ENCODE measurements at places on chromosomes 5 and 9.
A peak's percentile ranks its signal among the peaks of the same experiment; 100 is the strongest.

DNA sequence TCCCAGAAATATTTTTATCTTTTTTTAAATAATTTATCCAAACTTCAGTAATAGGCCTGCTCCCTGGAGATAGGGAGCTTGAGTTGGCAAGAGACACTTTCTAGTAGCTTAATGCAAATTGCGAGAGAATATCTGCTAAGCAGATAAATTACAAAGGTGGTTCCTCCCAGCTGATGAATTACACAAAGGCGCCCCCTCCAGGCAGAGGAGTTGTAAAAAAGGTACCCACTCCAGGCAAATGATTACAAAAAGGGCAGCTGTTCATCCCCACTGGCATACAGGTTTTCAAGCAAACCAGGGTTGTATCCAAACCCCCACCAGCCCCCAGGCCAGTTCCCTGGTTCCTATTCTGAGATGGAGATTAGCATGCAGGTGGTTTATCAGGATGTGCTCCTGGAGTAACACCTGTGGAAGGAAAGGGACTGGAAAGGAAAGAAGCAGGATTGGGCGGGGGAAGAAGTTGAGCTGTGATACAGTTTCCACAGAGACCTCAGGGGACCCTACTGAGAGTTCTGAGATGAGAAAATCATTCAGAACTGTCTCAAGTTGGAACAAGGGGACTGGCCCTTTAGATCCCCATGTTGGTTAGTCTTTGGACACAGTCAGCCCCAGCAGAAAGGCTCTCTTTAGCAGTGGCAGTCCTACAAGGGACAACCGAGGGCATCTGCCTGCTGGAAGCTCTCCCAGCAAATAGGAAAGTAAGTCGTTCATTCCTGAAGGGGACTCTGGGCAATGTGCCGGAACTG, 25.5 kb downstream of the ESM1 start:
- no peak for DNase-seq

DNA sequence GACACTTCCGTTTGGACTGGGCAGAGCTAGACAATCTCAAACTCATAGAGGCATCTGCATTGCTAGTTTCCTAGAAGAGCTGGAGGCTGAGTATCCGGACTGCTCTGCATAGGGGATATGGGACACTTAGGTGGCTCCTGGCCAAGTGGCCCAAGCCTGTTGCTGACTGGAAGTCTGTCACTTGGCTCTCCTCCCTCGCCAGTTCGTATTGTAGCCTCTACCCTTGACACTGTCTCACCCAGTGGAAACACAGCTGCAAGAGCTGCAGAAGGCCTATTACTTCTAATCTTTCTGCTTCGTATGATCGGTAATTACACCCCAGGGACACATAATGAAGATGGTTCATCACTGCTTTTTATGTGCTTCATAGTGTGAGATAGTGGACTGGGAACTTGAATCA, 34.7 kb downstream of the ITGA1 start:
- no peak for DNase-seq

DNA sequence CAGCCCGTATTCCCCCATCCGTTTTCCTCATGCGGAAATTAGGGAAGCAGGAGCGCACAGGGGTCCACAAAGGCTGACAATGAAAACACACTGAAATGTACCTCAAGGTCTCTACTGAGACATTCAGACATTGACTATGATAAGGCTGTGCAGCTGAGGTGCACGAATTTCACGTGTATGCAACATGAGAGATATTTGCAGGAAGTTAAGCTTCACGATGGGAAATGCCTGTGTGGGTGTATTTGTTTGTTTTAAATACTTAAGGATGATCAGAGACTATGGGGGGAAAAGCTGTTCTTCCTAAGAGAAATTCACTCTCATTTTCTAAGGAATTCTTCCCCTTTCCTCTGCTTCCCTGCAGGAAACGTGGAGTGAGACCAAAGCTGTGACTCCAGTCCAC, 2.6 kb upstream of the SPATA31E1 start:
- DNase-seq = no peak

GRCh38 chr5:78132507-78132906, 162.0 kb downstream of the AP3B1 start:
- DNase-seq = no peak

DNA sequence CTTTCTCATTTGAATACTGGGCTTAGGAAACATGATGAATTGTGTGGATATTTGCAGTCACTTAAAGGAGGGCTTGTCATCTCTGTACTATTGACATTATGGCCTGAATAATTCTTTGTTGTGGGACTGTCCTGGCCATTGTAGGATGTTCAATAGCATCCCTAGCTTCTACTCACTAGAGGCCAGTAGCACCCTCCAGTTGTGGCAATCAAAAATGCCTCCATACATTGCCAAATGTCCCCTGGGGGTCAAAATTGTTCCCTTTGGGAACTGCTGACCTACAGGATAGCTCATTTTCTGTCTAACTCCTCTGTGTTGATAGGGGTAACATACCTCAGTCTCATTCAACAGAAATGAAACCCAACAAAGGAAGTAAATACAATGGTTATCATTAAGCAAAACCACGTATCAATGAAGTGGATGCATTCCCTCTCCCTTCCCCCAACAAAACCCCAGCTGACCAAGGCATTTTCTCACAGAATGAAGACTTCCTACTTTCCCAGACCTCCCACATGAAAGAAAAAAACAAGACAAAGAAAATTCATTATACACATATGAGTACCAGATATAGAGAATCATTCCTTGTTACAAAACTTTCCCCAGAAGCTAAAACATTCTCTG, 18.1 kb downstream of the FYB1 start:
- no peak for DNase-seq

DNA sequence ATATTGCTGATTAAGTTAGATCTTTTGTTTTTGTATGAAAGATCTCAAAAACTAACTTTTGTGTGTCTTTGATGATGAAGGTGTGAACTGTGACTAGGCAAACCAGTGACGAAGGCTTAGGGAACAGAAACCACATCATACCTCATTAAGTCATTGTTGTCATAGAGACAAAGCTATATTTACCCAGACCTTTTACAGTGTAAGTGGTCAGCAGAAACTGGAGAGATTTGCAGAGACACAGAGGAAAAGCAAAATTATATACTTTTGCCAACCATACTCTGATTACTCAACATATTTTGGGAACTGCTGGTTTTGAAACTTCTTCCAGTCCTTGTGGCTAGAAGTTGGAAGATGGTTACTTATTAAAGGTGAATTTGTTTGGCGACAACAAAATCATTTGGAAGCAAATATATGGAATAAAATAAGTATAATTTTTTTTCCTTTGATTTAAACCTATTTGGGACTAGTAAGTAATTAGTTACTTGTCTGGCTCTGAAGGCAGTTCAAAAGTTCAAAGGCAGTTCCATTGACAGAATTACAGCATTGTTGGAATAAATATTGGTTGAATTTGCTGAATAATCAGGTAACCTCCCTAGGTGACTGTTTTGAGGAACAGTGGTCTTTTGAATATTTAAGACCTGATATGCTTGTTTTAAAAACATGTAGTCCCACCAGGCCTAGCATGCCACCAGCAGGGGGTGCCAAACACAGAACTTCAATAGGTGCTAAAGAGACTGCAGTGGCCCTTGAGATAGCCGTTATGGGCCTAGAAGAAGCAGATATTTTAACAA, 103.8 kb downstream of the RPS23 start:
- DNase-seq = peak; percentile 12

GRCh38 chr9:128166169-128166568, 6.1 kb downstream of the BBLN start:
- DNase-seq = no peak

DNA sequence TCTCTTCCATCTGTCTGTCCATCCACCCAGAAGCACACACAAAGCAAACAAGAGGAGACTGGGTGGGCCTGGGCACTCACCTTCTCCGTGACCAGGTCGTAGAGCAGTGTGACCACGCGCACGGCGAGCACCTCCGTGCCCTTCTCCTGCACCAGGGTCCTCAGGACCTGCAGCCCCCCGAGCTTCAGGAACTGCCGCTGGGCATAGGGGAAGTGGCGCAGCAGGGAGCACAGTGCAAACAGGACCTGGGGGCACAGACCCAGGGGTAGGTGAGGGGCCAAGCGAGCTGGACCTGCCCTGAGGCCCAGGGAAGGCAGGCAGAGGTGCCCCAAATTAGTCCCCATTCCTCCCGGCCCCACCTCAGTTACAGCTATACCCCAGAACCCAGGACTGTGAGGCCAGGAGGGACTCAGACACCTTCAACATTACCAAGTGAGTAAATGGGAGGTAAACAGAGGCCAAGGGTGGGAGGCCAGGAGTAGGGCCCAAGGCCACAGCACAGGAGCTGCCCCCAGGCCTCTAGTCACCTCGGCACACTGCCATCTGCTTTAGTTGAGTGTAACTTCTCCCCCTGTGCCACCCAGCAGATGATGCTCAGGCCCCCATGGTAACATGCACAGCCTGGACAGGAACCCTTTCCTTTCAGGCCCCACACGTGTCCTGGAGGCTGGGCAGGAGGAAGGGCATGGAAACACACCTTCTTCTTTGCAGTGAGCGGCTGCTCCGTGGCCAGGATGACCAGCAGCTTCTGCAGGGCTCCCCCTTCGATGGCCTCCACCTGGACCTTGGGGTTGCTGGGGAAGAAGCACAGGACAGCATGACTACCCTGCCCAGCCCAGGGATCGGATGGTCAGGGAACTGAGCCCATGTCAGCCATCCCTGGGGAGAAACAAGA, 76.2 kb upstream of the LRRTM2 start:
- no peak for DNase-seq

GRCh38 chr9:19116107-19116790, 11.0 kb downstream of the PLIN2 start:
- no peak for DNase-seq

GRCh38 chr5:58088941-58089340, 370.9 kb downstream of the PLK2 start:
- DNase-seq = no peak

DNA sequence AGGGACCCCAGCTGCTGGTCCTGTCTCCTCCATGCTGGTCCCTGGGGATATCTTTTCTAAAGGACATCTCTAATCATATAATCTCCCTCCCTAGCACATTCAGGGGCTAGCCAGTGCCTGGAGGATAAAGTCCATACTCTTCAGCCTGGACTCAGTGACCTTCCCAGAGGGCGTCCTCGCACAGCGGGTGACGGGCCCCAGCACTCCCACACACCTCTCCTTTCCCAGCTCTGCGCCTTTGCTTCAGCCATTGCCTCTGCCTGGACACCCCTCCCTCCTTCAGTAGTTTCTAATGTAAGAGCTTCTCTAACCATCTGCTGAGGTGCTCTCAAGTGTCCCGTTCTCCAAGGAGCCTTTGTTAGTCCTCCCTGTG, 15.2 kb upstream of the TNIP1 start:
- DNase-seq = no peak

DNA sequence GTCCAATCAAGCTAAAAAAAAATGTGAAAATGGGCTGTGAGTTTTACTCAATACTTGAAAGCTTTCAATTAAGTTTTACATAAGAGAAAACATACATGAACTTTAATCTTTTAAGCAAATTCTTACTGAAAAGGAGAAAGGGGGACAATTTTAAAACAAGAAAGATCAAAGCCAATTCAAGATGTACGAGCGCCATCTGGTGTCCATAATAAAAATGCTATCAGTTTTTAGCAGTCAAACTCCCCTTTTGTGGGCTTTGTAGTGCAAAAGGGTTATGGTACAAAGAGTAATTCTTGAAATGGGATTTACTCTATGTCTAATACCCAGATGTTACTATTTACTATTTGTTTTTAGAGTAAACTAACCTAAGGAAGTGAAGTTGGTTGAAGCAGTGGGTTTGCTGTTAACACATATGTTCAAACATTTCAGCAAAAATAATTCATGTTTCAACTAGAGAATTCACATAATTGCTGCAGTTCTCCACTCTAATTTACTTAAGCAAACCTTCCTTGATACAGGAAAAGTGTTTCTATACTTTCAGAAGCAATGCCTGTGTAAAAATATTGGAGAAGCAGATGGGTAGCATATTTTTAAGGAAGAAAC, 228.2 kb upstream of the TYRP1 start:
- no peak for DNase-seq

GRCh38 chr9:75147638-75148037, 59.3 kb downstream of the OSTF1 start:
- DNase-seq = no peak

GRCh38 chr5:116428413-116428812, 146.2 kb downstream of the SEMA6A start:
- no peak for DNase-seq

- no peak for DNase-seq
Measured at GRCh38 chr5:115571441-115571878, 26.9 kb upstream of the FEM1C start.

DNA sequence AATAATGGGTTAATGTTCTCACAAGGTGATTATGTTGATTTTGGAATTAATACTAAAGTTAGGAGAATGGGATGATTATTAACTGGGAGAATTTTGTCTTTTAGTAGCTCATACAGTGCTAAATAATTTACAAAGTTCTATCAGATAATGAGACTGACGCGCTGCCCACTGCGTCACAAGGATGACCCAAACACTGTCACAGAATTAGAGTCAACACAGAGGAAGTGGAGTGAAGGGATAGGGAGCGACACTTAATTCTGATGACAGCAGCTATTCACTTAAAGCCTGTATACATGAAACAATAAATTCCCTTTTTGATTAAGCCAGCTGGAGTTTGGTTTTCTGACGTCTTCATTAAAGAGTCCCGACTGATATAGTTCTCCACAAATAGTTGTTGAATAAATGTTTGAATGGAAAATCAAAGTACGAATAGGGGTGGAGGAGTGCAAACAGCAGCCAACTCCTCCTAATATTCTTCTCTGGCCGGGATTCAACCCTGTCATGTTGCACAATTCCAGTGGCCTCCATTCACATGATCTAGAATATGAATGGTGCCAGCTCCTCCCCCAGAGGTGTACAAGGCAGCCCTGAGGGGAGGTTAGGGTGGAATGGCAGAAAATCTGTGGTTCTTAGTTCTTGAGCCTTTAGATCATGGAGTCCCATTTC, 140.3 kb downstream of the PCSK1 start:
- DNase-seq = no peak

- no peak for DNase-seq
Measured at GRCh38 chr5:65478336-65478735, 3.4 kb downstream of the ADAMTS6 start.

DNA sequence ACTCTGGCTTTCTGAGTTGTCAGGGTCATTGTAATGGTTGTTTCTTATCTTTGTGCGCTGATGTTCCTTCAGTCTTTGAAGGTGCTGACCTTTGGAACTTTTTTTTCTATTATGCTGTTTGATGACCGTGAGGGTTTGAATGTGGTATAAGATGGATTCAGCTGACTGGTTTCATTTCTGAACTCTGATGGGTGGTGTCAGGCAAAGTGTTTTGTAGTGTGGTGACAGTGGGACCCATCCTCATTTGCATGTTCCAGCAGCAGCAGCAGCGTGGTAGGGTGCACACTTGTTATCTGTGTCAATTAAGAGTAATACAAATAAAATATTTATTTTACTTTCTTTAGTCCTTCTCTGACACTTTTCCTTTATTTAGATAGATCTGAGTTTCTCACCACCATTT, 227.7 kb upstream of the PRR16 start:
- no peak for DNase-seq

- DNase-seq = no peak
Measured at GRCh38 chr5:149433524-149434131, 54.5 kb upstream of the IL17B start.

- no peak for DNase-seq
Measured at GRCh38 chr5:160555971-160556631, 134.4 kb downstream of the PTTG1 start.

- no peak for DNase-seq
Measured at GRCh38 chr5:16590685-16591084, 26.1 kb downstream of the RETREG1 start.
